ENCODE measurements at places on chromosomes 7 and 10. TPM values are rescaled to one million over a fixed set of nuclear protein-coding genes. Genes with fewer than 3 reads are reported as not detected.

The ABCA13 gene
- total RNA-seq, result 0.75 TPM

The LMOD2 gene
- not detected for total RNA-seq

The NUTM2E gene
- not detected for total RNA-seq

The HOXA11 gene
- not detected for total RNA-seq

The ITGA8 gene
- 7.8 TPM for total RNA-seq

The JAZF1 gene
- 58.1 TPM for total RNA-seq

The RSPH10B2 gene
- total RNA-seq, result 1.3 TPM

The JAKMIP3 gene
- total RNA-seq, result 39.3 TPM
